Lower leg skin (tissue), 4 donors: ENCODE measurements at places on chromosomes 7 and 10. TPM values are rescaled to one million over a fixed set of nuclear protein-coding genes. Genes with fewer than 3 reads are reported as not detected.

GRK5 gene
- total RNA-seq, result 11.2 TPM

DNA sequence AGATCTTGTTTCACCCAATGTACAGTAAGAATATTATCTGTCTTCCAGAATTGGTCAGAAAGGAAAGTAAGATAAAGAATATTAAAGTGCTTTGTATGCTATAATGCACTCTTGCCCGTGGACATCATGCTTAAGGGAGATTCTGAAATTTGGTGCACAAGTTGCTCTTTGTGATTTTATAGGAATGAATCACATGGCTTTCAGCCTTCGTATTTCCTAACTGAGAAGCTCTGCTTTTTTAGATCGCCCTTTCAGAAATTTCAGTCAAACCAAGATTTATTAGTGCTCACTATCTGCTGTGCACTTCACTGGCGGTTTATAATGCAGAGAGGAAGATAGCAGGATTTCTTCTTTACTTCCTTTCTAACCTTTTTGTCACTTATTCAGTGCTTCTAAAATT lies 1248.5 kb upstream of the LRRN3 start:
- DNase-seq, result no peak

DNA sequence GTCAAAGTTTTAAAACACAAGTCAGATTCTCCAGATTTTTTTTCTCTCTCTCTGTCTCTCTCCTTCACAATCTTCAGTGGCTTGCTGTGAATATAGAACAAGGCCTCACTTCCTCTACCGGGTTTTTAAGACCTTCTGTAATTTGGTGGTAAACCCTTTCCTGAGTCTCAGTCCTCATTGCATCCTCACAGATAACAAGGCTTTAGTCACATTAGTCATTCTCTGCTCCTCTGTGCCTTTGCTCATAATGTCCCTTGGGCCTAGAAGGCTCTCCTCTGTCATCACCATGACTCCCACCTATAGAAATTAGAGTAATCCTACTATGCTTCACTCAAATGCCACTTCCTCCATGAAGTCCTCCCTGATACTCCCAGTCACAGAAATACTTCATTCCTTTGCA lies 172.7 kb upstream of the HPS1 start:
- DNase-seq, result no peak

BICC1 gene
- 11.5 TPM for total RNA-seq

CTAGE4 gene
- total RNA-seq, result 4.8 TPM

CPXM2 gene
- 7.0 TPM for total RNA-seq
